ENCODE measurements at places on chromosomes 12 and 14.

DNA sequence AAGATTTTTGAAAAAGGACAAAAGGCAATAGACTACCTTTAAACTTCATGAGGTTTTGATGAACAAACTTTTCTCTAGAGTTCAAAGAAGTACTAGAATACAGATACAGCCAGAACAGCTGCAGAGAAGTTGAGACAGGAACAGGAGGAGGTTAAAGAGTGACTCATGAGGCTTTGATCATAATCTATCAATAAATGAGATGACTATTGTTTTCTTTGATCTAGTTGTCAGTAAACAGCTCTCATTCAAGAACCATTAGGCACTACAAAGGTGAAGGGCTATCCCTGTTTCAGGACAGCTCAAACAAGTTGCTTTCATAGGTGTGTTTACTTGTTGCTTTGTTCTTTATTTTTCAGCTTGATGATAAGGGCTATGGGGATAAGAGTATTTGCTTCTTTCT is 2.4 kb downstream of the WASHC3 start:
- no peak for DNase-seq

- DNase-seq = no peak
These were observed 19.8 kb upstream of the OVCH1 start for GRCh38 chr12:29517264-29517663.

DNA sequence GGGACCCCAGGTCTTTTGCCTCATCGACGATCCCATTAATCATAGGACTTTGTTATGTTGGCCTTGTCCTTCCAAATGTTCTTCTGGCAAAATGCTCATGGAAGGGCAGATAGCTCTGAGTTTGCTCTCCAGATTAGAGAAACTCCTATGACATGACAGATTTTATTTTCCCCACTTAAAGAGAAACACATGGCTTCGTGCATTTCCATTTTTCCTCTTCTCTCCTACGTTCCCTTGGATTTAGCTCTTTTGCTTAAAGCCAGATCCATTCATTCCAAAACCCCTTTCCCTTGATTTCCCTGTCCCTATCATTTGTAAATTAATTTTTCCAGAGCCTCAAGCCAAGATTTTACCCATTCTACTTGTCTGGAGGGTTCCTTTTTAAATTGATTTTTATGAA is 2.9 kb downstream of the PRIMA1 start:
- no peak for DNase-seq

DNA sequence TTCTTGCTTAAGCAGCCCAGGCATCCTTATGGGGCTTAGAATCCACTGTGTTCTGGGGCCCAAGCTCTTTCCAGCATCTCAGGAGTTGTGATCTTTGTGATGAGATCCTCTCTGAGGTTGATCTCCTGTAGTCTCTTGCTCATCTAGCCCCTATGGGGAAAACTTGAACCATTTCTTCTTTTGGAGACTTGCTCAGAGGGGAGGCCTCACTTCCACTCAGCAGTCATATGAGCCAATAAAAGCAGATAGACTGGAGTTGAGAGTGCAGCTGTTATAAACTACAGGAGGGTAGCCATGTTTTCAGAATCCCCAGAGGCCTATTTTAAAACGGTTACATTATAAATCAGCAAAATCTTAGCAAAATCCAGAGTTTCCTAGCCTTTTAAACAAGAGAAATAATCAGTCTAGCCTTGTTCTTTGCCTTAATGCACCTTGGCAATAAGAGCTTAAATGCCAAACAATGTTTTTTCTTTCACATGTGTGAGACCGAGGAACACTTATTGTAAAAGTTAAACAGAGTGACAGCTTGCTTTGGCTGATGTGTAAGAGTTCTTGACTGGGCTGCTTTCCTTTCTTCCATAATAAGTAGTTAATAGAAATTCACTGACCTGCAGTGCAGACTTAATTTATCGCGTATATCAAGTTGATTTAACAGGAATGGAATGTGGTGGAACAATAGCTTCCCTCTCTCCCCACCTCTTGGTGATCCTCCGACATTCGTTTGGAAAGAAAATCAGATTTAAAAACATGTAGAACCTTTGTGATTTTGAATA is 168.3 kb downstream of the NEDD1 start:
- DNase-seq = no peak
